LNCaP clone FGC (cell line): ENCODE measurements at places on chromosomes 13 and 19.

GRCh38 chr13:98048265-98048664, 94.6 kb upstream of the FARP1 start:
- no peak for DNase-seq

GRCh38 chr13:29887030-29887557, 36.7 kb upstream of the UBL3 start:
- DNase-seq: no peak

DNA sequence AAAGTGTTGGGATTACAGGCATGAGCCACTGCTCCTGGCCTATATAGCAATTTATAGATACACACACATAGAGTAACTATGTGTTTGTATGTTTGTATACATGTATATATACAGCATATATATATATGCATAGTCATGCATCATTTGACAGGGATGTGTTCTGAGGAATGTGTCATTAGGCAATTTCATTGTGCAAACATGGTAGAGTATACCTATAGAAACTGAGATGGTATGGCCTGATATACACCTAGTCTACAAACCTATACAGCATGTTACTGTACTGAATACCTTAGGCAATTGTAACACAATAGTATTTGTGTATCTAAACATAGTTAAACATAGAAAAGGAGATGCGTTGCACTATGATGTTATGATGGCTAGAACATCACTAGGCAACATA, 53.0 kb upstream of the PCCA start:
- no peak for DNase-seq

GRCh38 chr13:107421028-107421427, 794.3 kb downstream of the LIG4 start:
- no peak for DNase-seq

- no peak for DNase-seq
These were observed 79.1 kb downstream of the ESD start for GRCh38 chr13:46717856-46718255.

DNA sequence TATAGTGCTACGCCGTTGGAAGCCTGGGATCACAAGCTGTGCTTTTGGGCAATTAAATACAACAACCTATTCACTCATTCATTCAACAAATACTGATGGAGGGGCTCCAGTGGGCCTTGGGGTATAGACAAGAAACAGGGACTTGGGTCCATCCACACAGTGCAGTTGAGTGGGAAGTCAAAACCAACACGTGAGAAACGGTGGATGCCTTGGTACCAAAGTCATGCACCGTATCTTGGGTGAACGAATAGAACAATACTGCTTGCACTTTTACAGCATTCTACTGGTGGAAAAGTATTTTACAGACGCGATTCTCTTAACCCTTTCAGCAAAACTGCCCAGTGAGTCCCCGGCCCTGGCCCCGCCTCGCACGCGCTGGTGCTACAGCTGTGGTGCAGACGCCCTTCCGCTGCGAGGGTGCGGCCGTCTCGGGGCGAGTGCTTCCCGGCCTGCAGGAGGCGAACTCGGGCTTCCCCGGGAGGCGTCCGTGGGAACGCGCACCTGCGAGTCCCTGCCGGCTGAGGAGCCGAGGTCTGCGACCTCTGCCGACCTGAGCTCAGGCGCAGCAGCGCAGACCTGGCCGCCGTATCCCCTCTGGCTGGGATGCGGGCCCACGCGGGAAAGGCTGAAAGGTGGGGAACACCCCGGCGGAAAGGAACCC, 8.3 kb downstream of the TNFRSF19 start:
- no peak for DNase-seq

- no peak for DNase-seq
These were observed 37.7 kb upstream of the ESD start for GRCh38 chr13:46834657-46835056.

DNA sequence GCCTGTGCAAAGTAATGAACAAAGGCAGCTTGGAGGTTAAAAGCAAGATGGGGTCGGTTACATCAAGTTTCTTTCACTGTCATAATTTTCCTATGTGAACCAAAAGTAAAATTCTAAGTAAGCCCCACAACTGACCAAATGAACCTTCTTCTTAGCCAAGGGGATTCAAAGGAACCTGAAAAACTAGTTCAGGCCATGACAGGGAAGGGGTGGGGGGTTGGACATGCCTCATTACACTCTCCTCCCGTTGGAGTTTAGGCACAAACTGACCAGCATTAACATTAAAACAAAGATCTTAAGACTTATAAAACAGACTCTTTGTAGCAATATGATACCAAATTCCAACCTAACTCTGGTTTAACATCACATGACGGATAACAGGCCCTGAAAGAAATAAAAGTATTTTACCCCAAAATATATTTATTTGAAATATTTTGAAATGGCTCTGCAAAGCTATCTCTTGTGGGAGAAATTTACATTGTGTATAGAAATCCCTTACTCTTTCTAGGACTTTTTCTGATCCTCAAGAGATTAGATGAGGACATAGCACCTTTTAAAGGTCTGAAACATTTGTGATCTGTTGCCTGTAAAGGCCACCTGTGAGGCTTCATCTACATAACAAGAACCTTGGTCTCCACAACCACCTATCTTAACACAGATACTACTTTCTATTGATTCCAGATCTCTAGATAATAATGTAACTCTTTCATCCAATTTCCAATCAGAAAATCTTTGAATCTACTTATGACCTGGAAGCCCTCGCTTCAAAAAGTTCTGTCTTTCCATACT, 1829.0 kb upstream of the MIR17HG start:
- DNase-seq: no peak

DNA sequence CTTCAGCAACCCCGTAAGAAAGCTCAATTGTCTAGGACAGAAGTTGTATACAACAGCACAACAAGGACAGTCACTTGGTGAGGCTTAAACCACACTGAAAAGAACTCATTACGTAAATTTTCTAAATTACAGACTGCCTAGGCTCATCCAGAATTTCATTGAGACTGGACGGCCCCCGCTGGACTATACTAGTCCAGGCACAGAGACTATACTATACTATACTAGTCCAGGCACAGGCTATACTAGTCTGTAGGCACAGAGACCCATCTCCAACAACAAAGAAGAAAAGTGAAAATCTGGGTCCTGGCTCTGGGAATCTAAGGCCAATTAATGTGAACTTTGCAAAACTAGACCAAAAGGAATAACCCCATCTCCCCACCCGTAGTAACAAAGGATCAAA, 700 bp downstream of the ZNF816 start:
- no peak for DNase-seq

DNA sequence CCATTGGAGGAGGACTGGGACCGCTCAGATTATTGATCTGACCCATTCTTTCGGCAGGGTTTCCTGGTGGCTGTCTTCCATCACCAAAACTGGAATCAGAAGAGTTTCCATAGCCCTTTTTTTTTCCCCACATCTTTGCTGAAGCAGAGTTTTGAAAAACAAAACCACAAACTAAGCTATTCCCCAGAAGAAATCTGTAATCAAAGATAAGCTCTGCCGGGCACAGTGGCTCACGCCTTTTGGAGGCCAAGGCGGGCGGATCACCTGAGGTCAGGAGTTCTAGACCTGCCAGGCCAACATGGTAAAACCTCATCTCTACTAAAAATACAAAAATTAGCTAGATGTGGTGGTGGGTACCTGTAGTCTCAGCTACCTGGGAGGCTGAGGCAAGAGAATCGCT, 4.2 kb upstream of the ICAM1 start:
- DNase-seq: no peak

DNA sequence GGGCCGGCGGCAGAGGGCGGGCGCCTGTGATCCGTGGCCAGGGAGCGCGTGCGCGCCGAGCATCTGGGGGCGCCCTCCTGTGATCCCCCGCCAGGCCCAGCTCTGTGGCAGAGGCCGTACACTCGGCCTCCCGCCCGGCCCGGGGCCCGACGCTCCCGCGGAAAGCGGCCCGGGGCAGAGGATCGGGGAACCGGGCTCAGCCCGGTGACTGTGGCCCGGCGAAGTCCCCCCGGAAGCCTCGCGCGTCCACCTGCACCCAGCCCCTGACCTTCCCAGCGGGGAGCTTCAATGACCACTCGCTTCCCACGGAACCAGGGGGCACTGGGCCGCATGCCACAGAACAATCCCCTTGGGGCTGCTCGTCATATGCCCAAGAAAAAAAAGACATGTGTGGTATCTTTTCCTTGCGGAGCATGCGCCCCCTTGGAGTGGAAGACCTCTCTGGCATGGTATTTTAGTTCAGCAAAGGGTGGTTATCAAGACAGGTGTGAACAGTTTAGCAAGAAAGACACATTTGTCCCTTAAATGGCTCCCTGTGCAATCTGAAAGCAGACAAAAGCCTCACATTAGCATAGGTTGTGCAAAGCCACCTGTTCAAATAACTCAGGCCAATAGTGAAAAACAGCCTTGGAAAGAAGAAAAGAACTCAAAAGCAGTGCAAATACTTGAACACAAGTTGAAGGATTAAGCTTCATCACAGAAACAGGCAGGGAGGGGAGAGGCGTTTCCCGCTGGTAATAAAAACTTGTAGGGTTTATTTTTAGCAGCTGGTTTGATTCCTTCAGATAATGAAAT, 290.9 kb upstream of the SOX21 start:
- no peak for DNase-seq

- no peak for DNase-seq
These were observed 29.6 kb upstream of the DOCK9 start for GRCh38 chr13:99007414-99007986.

- DNase-seq: no peak
These were observed at the start of gene POU4F1 for GRCh38 chr13:78603240-78603957. Gene POU4F1, minus strand, starts transcription at chr13:78603552. Its CDS starts 226 bp downstream, at chr13:78603326.

DNA sequence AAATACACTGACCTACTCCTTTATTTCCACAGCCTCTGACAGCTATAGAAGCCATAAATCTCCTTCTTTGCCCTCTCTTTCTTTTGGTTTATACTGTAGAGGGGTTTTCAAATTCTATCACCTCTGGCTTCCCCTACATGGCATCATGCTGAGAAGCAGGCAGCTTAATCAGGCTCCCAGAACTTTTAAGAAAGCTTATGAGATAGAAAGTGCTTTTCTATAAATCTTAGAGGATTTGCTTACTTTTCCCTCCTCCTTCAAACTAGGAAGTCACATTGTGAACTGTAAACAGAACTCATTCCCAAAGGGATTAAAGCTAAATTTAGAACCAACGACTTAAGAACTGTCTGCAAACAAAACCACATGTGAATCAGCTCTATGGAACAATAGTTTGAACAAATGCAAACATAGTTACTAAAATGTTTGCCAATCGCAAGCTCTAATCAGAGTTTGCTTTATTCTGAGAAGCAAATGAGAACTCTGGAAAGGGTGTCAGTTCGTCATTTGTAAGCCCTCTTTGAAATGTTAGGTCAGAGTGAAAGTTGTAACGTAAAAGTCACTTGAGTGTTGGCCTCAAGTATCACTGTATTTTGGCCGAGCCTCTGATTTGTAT, 344.1 kb downstream of the RFC3 start:
- DNase-seq: peak; percentile 73

DNA sequence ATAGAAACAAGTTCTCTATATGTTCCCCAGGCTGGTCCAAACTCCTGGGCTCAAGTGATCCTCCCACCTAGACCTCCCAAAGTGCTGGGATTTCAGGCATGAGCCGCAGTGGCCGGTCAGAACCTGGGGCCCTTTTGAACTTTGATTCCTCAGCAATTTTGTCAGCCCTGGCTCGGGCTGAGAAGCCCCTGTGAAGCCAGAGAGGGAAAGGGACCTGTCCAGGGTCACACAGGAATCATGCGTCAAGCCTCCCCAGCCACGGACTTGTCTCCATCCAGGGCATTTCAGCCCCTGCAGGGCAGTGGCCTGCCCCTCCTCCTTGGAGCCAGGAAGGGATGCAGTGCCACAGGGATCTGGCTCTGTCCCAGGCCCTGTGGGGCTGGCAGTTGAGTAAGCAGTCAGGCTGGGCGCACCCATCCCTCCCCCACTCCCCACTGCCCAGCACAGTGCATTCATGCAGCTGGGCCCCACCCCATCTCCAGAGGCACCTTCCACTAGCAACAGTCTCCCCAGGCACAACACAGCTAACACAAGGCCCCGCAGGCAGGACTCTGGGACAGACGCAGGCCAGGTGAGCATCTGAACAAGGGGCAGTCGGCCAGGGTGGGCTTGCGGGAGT, at the start of gene CAPS:
CAPS (plus strand) TSS at position 516 of the 619 bp plus-strand sequence. CDS start 153 bp downstream, outside the sequence.
- DNase-seq: no peak

DNA sequence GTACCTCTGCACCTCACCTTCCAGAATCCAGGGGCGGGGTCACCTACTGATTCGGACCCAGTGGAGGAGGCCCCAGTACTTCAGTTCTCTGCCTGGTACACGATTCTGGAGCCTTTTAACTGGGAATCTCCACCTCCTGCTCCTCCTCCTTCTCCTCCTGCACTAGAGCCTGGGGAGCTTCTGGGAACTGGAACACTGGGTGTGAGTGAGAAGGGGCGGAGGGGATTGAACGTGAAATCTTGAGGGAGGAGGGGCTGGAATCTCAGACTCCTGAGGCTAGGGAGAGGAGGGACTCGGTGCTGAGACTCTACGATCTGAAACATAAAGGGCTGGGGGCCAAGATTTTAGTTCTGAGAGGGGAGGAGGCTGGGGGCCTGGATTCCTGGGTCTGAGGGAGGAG, at the start of gene KLK8:
KLK8 (minus strand) TSS at position 90 of the 400 bp plus-strand sequence. CDS start 437 bp downstream, outside the sequence.
- DNase-seq: no peak

DNA sequence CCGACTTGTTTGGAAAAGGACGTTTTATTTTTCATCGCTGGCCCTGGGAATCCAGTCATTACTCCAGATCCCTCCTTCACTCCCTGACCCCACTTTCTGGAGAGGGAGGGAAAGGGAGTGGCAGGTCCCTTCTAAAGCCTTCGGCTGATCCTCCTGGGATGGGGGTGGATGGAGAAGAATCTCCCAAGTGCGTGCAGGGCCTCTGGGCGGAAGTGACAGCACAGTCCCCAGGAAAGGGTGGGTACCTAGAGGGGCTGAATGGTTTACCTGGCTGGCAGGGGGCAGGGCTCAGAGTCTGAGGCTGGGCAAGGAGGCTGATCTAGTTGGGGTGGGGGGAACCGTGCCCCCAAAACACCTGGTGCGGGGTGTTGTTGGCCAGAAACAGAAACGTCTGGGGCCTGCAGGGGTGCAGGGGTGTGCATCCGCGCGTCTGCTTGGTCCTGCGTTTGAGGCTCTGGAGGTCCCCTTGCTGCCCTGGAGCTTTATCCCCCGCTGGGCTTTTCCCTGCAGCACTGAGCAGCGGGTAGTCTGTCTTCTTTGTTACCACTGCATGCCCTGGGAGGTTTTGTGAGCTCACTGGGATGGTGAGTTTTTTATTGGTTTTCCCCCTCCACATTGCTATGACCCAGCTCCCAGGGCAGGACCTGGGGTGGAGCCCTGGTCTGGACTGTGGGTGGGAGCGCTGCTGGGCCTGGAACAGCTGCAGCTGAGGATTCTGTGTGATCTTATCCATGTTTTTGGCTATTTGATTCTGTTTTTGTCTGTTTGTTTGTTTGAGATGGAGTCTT, 3.0 kb upstream of the ZNF628 start:
- DNase-seq: no peak

DNA sequence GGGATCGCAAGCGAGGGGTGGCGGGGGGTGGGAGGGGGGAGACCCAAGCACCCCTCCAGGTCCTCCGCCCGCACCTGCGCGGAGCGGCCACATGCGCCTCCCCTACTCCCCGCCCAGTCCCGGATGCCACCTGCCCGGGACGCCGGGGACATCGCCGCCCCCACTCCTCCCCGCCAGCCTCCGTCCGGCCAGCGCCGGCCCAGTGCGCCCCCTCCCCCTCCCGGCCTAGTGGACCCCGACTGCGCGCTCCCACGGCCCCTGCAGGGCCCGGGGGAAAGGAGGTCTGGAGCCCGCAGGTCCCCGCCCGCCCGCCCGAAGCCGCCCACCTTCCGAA, 263 bp downstream of the RHPN2 start:
- DNase-seq: no peak

GRCh38 chr13:54034047-54034446, 1005.4 kb downstream of the OLFM4 start:
- DNase-seq: no peak
